ENCODE measurements at places on chromosomes 7 and 10.

GRCh38 chr10:43970018-43970698 lies 321.5 kb upstream of the ZNF32 start:
- peaks cover 2% of the 10 kb centered on the region for H3K4me1 ChIP-seq
- no peak for DNase-seq
- peaks cover 8% of the 10 kb centered on the region for H3K27me3 ChIP-seq
- no peaks in the 10 kb centered on the region for H3K36me3 ChIP-seq
- H3K4me3 ChIP-seq: no peak overlapping the region

GRCh38 chr10:70832852-70833528 lies 17.2 kb downstream of the SGPL1 start:
- H3K4me3 ChIP-seq: no peak overlapping the region
- no peaks in the 10 kb centered on the region for H3K27me3 ChIP-seq
- no peaks in the 10 kb centered on the region for H3K36me3 ChIP-seq
- H3K27ac ChIP-seq: no peak overlapping the region
- peak; percentile 19 for DNase-seq
- no peaks in the 10 kb centered on the region for H3K4me1 ChIP-seq

- H3K27me3 ChIP-seq: no peaks in the 10 kb centered on the region
- H3K4me3 ChIP-seq: peak overlapping the region; percentile 88
- DNase-seq: peak; percentile 33
- H3K27ac ChIP-seq: peak overlapping the region; percentile 98
- H3K4me1 ChIP-seq: peaks cover 5% of the 10 kb centered on the region
Observed at GRCh38 chr7:104983076-104983577, 30.9 kb upstream of the KMT2E start.

- no peak overlapping the region for H3K4me3 ChIP-seq
- peaks cover 12% of the 10 kb centered on the region for H3K4me1 ChIP-seq
- DNase-seq: no peak
Observed at GRCh38 chr10:93390306-93391090, 91.6 kb downstream of the MYOF start.

DNA sequence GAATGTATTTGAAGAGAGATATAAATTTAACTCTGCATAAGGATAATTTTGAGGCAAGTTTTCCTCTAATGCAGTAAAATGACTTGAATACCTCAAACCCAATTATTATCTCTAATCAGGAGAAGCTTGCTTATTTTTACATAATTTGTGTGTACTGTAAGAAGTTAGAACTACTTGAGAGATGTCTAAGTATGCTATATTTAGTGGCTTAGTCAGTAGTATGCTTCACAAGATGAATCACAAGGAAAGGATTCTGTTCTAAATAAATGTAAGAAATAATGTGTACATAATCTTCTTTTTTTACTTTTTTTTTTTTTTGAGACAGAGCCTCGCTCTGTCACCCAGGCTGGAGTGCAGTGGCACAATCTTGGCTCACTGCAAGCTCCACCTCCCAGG lies 13.7 kb downstream of the PHTF2 start:
- no peaks in the 10 kb centered on the region for H3K36me3 ChIP-seq
- no peaks in the 10 kb centered on the region for H3K4me1 ChIP-seq
- no peak overlapping the region for H3K4me3 ChIP-seq

- DNase-seq: no peak
- H3K27ac ChIP-seq: no peak overlapping the region
- no peaks in the 10 kb centered on the region for H3K27me3 ChIP-seq
- no peaks in the 10 kb centered on the region for H3K36me3 ChIP-seq
- peaks cover 29% of the 10 kb centered on the region for H3K4me1 ChIP-seq
- H3K4me3 ChIP-seq: no peak overlapping the region
Observed at GRCh38 chr10:3568983-3569382, 216.0 kb downstream of the KLF6 start.

All from thymus (tissue), 14 donors.